IPS DF 6.9 (cell line): ENCODE measurements at places on chromosomes 7 and 10.

- H3K27me3 ChIP-seq, result no peaks in the 10 kb centered on the region
- DNase-seq, result no peak
- H3K4me3 ChIP-seq, result no peak overlapping the region
- H3K4me1 ChIP-seq, result no peaks in the 10 kb centered on the region
- no peaks in the 10 kb centered on the region for H3K36me3 ChIP-seq
Measured at GRCh38 chr10:95569368-95569767, 8.2 kb upstream of the SORBS1 start.

- no peaks in the 10 kb centered on the region for H3K4me1 ChIP-seq
- H3K27me3 ChIP-seq, result no peaks in the 10 kb centered on the region
- H3K4me3 ChIP-seq, result no peak overlapping the region
- H3K36me3 ChIP-seq, result 0 out of 2 replicates have a peak, but pooled peaks cover 3% of the 10 kb centered on the region
- no peak for DNase-seq
- no peak overlapping the region for H3K27ac ChIP-seq
Measured at GRCh38 chr7:134927723-134928122, 58.6 kb upstream of the AGBL3 start.

GRCh38 chr7:142954680-142955268 is 7.4 kb downstream of the KEL start:
- no peak overlapping the region for H3K4me3 ChIP-seq
- H3K27me3 ChIP-seq, result no peaks in the 10 kb centered on the region
- no peak overlapping the region for H3K27ac ChIP-seq

DNA sequence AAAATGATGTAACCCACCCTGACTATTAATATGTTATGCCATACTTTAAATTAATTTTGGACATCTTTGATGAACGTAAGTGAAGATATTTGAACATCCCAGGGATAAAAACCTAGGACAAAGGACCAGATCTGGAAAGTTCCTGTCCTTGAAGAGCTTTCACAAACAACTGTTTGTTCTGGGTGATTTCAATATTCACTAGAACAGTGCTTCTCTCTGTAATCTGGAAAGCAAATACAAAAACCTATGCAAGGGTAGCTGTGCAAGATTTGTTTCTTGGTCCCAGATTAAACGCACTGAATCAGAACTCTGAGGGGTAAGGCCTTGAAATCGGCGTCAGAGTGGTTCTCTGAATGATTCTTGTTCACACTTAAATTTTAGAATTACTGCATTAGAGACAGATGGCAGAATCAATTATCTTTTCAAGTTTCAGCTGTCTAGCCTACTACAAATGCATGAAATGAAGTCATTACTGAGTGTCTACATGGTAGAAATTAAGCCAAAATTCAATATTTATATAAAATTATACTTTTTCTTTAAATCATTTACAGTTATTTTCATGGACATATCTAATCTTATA is 69.6 kb upstream of the CSTF2T start:
- H3K27me3 ChIP-seq, result no peaks in the 10 kb centered on the region
- no peaks in the 10 kb centered on the region for H3K4me1 ChIP-seq
- no peaks in the 10 kb centered on the region for H3K36me3 ChIP-seq
- no peak overlapping the region for H3K4me3 ChIP-seq

GRCh38 chr7:23377134-23377533 is 78.0 kb downstream of the MALSU1 start:
- no peak overlapping the region for H3K4me3 ChIP-seq
- no peaks in the 10 kb centered on the region for H3K4me1 ChIP-seq
- no peak overlapping the region for H3K27ac ChIP-seq

DNA sequence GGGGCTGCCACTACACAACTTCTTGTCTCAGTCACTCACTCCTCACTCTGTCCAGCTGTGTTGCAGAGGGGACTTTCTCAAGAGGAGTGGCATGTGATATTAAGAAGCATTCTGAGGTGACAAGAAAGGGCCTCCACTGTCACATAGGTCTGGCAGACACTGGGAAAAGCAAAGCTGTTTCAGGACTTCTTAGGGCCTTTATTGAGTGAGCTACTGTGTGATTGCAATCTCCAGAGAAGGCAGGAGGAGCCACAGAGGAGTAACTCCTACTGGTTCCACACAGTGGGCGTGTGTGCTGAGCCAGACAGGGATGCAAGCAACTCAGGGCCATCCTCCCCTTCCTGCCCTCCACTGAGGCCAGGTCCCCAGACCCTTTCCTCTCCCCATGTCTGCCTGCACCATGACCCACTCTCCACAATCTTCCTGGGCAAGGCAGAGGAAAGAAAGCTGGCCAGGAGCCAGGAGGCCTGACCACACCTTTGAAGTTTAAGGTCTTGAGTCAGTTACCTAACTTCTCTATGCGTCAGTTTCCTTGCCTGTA is 262.0 kb upstream of the ZMIZ1 start:
- H3K4me3 ChIP-seq, result no peak overlapping the region
- H3K27ac ChIP-seq, result no peak overlapping the region
- no peaks in the 10 kb centered on the region for H3K36me3 ChIP-seq
- no peaks in the 10 kb centered on the region for H3K27me3 ChIP-seq
- no peak for DNase-seq
- no peaks in the 10 kb centered on the region for H3K4me1 ChIP-seq

DNA sequence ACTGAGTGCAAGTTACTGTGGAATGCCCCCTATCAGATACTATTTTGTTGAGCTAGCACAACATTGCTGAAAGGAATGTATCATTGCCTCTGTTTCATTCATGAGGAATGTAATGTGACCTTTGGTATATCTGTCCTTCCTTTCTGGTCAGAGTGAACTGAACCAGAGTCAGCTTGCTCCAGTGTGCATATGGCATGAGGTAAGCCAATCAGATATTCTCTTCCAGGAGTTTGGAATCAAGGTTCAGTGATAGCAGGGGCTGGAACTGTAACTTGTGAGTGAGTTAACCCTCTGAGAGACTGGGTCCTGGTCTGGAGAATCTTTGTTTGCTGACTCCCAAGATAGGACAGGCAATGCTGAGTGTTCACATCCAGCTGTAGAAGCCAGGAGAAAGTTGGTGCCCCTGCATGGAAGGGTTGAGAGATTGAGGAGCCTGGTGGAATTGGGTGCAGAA is 45.3 kb upstream of the OSBPL3 start:
- H3K4me1 ChIP-seq, result peaks cover 2% of the 10 kb centered on the region; the same call in 1 of the 2 replicates
- H3K27ac ChIP-seq, result no peak overlapping the region
- no peaks in the 10 kb centered on the region for H3K36me3 ChIP-seq
- DNase-seq, result no peak
- no peak overlapping the region for H3K4me3 ChIP-seq
- H3K27me3 ChIP-seq, result no peaks in the 10 kb centered on the region

DNA sequence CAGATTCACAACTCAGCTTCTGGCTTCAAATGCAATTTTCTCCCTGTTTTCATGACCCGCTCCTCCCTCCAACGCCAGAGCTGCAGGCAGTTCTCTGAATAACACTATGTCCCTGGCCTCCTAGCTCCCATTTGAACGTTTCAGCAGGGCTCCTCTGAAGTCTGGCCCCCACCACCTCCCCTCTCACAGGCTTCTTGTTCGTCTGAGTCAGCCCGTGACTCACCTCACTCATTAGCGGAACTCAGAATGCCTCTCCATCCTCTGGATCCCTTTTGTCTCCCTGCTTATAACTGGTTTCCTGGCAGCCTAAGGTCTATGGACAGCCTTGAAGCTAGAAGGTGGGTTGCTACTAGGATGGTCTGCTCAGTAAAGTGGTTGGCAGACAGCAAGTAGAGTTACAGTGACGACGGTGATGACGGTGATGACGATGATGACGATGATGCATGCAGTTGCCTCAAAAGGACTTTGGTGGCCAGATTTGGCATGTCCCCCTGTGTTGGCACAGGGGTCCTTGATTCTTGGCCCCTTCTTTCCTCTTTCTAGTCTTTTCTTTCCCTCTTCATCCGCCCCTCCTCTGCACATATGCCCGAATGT is 83.3 kb upstream of the MKLN1 start:
- no peak overlapping the region for H3K27ac ChIP-seq
- no peak for DNase-seq
- H3K36me3 ChIP-seq, result no peaks in the 10 kb centered on the region
- peaks cover 2% of the 10 kb centered on the region; the same call in 1 of the 2 replicates for H3K4me1 ChIP-seq
- no peaks in the 10 kb centered on the region for H3K27me3 ChIP-seq

DNA sequence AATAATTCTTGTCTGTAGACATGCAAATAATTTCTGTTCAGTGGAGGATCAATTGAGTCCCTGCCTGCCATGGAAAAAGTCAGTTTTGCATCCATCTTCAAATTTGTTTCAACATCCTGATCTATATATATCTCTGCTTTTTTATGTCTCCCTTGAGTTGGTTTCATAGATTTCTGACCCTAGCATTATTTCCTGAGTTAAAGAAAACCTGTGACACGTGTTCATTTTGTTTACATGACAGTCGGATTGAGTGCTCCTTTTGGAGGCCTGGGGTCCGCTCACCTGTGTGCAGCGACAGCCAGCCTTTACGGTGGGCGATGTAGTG is 674 bp downstream of the MRPS24 start:
- no peak overlapping the region for H3K27ac ChIP-seq
- DNase-seq, result no peak
- H3K4me3 ChIP-seq, result peak overlapping the region; percentile 79; the same call in 1 of the 2 replicates
- peaks cover 3% of the 10 kb centered on the region; the same call in 1 of the 2 replicates for H3K36me3 ChIP-seq
- no peaks in the 10 kb centered on the region for H3K27me3 ChIP-seq
- H3K4me1 ChIP-seq, result peaks cover 5% of the 10 kb centered on the region; the same call in 1 of the 2 replicates

GRCh38 chr10:21171936-21172541 is 274.9 kb upstream of the NEBL start:
- H3K36me3 ChIP-seq, result no peaks in the 10 kb centered on the region
- H3K4me3 ChIP-seq, result no peak overlapping the region
- H3K4me1 ChIP-seq, result peaks cover 2% of the 10 kb centered on the region; the same call in 1 of the 2 replicates
- peaks cover 2% of the 10 kb centered on the region; the same call in 1 of the 2 replicates for H3K27me3 ChIP-seq

GRCh38 chr7:108045669-108046068 is 42.7 kb upstream of the LAMB1 start:
- no peaks in the 10 kb centered on the region for H3K4me1 ChIP-seq
- DNase-seq, result no peak
- H3K27me3 ChIP-seq, result no peaks in the 10 kb centered on the region
- no peak overlapping the region for H3K27ac ChIP-seq
- H3K36me3 ChIP-seq, result no peaks in the 10 kb centered on the region

DNA sequence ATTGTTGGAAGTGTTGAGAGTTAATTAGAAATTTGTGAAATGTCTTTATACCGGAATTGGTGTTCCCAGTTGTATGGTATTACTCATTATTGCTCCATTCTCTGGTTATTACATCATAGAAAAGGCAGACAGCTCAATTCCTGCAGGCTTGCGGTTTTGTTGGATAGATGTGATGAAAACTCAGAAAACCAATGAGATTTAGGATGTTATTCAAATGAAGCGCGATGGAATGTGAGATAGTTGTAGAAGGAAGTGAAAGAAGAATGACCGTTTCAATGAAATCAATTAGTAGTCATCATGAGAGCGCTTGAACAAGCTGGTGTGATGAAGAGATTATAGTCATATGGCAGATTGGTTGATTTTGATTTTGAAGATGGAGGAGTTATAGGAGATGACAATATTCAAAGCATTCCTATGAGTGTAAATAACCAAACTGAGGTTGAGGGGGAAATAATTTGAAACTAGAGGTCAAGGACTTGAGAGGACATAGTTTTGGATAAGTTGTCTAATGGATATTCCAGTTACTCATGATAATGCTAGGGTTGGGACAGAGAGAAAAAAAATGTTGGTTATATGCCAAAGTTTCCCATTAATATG is 991.5 kb downstream of the NRG3 start:
- H3K36me3 ChIP-seq, result no peaks in the 10 kb centered on the region

DNA sequence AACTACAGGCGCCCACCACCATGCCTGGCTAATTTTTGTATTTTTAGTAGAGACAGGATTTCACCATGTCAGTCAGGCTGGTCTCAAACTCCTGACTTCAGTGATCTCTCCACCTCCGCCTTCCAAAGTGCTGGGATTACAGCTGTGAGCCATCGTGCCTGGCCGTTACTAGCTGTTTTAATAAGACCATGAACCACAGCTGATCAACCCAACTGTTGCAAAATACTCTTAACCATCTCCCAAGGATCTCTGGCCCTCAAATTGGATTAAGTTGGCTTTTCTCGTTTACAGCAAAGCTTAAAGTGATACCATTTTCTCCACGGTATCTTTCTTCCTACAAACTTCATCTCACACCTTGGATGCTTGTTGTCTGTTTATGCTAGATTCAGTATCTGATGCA is 18.3 kb downstream of the ZFAND2A start:
- no peak overlapping the region for H3K27ac ChIP-seq
- H3K4me3 ChIP-seq, result no peak overlapping the region
- H3K27me3 ChIP-seq, result no peaks in the 10 kb centered on the region
- no peak for DNase-seq
